ENCODE measurements at places on chromosomes 7 and 10.

GRCh38 chr7:99551334-99551733 is 580 bp downstream of the FAM200A start:
- no peak for DNase-seq

- DNase-seq: no peak
These were observed 72.9 kb downstream of the ADK start for GRCh38 chr10:74223755-74224529.

DNA sequence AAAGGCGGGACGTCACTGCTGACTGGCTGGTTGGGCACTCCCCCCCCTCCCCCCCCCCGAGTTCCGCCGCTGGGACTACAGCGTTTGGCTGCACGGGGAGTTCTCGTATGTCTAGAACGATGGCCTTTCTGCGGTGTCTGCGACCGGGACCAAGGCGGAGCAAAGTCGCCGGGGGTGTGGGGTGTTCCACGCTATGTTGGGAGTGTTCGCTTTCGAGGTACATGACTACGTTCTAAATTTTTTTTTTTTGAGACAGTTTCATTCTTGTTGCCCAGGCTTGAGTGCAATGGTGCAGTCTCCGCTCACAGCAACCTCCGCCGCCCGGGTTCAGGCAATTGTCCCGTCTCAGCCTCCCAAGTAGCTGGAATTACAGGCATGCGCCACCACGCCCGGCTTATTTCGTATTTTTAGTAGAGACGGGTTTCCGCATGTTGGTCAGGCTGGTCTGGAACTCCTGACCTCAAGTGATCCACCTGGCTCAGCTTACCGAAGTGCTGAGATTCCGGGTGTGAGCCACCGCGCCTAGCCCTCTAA is 573 bp upstream of the IDI1 start:
- DNase-seq: no peak

GRCh38 chr7:143850682-143851081 is 51.3 kb downstream of the TCAF1 start:
- DNase-seq: no peak

GRCh38 chr10:43355749-43356371 is 15.6 kb upstream of the FXYD4 start:
- DNase-seq: no peak

GRCh38 chr10:117903854-117904253 is 142.9 kb downstream of the RAB11FIP2 start:
- no peak for DNase-seq

DNA sequence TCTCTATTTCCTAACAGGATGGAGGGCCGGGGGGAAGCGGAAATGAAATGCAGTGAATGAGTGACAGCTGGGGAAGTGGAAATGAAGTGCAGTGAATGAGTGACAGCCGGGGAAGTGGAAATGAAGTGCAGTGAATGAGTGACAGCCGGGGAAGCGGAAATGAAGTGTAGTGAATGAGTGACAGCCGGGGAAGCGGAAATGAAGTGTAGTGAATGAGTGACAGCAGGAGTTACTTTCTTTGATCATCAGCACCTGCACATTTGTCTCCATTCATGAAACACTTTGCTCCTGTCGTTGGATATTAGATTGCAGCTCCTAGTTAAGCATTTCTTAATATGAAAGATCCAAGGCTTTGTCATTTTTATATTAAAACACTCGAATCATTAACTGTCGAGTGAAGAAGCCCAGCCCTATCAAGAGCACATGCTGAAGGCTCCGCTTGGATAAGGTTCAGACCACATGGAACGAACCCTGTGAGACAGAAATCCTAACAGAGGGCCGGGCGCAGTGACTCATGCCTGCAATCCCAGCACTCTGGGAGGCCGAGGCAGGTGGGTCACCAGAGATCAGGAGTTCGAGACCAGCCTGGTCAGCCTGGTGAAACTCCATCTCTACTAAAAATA is 406.0 kb upstream of the ADARB2 start:
- DNase-seq: no peak

GRCh38 chr7:75989500-75990388 is 4.7 kb downstream of the TMEM120A start:
- no peak for DNase-seq

DNA sequence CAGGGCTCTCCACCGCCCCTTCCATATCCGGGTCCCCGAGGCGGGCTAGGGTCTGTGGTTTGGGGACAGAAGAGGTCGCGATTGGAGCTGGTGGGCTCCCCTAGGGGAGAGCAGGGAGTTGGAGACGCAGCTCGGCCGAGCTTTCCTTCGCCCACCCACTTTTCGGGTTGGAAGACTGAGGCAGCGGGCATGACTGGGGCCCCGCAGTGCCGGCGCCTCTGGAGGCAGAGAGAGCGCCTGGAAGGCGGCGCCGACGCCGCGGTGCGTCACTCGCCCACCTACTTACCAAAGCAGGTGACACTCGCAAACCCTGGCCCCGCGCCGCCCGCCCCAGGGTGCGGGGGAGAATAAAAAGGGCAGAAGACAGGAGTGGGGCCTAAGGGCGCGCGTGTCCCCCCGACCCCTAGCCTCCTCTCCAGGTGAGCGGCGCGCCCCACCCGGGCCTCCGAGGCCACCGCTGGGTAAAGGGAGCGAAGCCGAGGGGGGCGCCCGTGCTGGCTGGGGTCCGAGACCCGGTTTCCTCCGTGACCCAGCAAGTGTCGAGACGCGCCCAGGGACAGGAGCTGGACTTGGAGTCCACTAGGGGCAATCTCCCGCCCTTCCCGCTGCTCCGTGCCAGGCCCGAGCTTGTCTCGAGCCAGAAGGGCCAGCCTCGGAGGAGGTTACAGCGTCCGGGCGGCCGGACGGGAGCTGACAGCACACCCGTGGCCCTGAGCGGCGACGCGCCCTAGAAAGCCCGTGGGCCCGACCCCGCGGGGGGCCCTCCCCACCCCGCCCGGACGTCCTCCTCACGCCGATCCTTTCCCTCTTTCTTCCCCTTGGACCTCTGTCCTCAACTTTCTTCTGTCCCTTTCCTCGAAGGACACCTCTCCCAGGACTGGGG is 34.4 kb upstream of the GRID1 start:
- DNase-seq: peak; percentile 72

- no peak for DNase-seq
These were observed 1.7 kb downstream of the IGF2BP3 start for GRCh38 chr7:23468526-23469149.

DNA sequence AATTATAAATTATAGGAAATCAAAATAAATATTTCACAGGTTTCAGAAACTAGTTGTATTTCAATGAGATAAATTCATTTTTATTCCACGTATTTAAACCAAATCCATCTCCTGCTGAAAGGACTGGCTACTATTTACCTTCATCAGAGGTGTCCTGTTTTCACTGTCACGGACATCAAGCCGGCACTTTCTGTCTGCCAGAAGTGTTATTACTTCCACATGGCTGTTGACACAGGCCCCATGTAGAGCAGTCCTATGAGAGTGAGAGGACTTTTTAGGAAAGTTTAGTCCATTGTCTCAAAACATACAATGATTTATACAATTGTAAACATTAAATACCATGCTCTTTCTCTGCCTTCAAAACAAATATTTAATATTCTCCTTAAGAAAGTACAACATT is 100.4 kb upstream of the ACBD5 start:
- DNase-seq: no peak

- DNase-seq: no peak
These were observed 419.9 kb downstream of the ARL4A start for GRCh38 chr7:13107291-13107690.

- no peak for DNase-seq
These were observed 46.5 kb upstream of the FGL2 start for GRCh38 chr7:77246026-77246640.

DNA sequence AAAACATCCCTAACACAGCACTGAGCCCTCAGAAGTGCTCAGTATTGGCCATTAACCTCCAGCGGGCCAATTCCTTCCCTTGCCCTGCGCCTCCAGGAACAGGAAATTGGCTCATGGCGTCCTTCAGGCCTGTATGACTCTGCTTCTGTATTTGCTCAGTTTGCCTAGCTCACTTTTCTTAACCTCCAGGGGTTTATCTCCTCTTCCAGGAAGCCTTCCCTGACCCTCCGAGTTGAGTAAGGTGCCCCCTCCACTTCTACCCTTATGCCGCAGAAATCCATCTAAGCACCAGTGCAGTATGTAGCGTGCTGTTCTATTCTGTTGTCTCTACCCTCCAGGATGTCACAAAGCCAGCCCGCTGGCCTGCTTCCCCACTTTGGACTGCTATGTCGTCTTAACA is 1.1 kb upstream of the SFXN4 start:
- DNase-seq: no peak

GRCh38 chr7:49845626-49846025 is 72.2 kb downstream of the VWC2 start:
- no peak for DNase-seq

- DNase-seq: no peak
These were observed 92.2 kb downstream of the NPSR1 start for GRCh38 chr7:34750209-34750608.

DNA sequence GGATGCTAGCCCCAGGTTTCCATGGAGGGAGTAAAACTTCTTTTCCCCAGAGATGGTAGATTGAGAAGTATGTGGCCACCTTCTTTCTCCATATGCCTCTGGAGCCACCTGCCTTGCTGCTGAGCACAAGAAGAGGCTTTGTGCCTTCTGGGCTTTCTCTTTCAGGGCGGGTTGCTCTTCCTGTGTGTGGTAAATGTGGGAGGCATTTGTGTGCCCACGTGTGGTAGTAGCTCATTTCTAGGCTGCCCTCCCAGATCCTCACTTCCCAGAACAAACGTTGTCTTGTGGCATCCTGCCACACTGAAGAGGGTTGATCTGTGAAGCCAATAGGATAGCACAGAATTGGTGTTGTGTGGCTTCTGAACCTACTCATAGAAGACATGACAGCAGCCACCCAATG is 342.0 kb upstream of the PODXL start:
- DNase-seq: no peak

DNA sequence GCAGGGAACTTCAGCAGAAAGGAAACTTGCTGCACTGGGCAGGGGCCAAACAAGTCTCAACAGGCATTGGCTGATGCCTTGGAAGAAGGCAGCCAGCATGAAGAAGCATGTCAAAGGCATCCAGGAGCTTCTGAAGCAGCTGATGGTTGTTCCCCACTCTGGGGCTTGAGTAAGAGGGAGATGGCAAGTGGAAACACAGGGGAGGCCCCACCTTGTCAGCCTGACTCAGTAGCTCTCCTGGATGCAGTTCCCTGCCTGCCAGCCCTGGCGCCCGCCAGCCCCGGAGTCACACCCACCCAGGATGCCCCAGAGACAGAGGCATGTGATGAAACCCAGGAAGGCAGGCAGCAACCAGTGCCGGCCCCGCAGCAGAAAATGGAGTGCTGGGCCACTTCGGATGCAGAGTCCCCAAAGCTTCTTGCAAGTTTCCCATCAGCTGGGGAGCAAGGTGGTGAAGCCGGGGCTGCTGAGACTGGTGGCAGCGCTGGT is 96.5 kb downstream of the TACC2 start:
- DNase-seq: no peak

GRCh38 chr7:80675090-80675489 is 36.6 kb downstream of the CD36 start:
- no peak for DNase-seq

DNA sequence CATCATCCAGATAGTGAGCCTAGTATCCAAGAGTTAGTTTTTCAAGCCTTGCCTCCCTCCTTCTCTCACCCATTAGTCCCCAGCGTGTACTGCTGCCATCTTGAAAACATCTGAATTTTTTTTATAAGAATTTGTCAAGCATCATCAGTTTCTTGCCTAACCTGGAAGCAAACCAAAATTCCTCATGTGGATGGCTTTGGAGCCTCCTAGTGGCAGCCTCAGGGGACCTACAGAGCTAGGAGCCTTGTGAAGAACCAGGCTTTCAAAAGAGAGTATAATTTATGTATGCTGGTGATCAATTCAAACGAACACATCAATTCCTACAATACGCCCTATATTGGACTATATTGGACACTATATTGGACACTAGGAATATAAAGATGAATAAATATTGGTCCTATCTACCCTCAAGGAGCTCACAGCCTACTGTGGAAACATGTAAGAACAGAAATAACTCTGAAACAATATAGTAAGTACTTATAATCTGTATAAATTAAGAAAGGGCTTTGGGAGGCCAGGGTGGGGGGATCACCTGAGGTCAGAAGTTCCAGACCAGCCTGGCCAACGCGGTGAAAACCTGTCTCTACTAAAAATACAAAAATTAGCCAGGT is 63.4 kb downstream of the HPSE2 start:
- no peak for DNase-seq

DNA sequence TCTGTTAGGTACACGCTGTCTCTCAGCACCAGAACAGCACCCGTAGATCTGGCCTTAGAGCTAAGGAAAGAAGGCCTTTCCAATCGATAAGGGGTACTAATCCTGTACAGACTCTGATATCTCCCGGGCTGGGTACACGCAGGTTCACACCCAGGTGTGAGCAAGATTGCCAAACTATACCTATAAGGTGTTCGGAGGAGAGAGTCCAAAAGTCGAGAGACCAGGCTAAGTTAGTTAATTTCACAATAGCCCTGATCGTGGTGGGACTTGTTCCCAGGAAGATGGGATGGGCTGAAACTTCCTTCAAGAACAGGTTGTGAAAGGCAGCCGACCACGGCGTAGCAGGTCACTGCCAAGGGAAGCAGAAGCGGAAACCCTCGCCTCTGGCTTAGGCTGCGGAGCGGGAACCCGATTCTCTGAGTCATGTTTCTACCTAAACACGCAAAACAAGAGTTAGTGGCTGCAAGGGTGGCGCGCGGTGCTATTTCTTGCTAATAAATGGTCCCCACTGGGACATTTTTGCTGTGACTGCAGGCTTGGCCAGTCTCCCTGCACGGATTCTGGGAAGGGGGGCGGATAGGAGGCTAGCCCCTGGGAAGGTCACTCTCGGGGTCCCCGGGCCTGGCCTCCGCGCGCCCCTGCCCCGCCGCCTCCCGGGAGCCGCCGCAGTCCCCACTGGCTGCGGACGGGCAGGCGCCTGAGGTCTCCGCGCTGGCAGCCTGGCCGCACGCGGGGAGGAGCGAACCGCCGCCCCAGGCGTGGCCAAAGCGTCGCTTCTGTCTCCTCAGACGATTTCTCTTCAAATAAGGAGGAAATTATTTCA is 75.4 kb upstream of the PDSS1 start:
- no peak for DNase-seq

DNA sequence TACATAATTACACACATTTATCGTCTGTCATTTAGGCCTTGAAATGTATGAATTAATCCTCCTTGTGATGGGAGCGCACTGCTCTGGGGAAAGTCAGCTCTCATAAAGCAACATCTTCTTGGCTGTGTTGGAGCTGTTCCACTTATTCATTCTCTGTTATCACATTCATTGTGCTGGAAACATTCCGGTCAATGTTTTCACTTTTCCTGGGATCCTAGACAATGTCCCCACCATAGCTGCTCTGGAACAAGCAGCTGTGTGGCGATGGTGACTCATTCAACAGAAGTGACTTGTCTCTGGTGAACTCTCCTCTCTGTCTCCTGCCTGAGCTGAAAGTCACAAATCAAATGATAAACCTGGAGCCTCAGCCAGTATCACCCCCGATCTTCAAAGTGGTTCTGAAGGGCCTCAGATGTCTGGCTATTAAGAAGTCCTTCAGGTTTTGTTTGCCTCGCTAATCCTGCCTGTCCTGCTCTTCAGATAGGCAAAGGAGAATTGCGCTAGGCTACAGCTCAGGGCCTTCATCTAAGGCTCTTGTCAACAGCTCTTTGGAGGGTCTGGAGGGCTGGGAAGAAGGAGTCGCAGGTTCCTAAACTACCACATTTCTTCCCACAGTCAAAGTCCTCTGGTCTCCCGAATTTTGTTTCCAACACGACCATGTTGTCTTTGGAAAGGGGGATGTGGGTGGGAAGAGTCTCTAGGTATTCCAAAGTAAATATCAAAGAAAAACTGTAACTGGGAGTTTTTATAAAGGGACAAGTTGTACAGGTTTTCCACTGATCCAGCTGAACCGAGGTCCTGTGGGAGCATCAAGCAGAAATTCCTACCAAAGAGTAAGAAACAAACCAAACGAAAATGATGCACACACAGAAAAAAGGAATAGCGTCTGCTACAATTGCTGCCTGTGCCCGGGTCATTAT is 29.3 kb downstream of the KLF6 start:
- DNase-seq: no peak

Measured in T-cell (primary cell).